GDM1 (cell line): ENCODE measurements at places on chromosomes 12 and 14.

- DNase-seq = no peak
These were observed 16.4 kb upstream of the ARID4A start for GRCh38 chr14:58281969-58282368.

- DNase-seq = no peak
These were observed 52.9 kb downstream of the EGLN3 start for GRCh38 chr14:33897878-33898535.

DNA sequence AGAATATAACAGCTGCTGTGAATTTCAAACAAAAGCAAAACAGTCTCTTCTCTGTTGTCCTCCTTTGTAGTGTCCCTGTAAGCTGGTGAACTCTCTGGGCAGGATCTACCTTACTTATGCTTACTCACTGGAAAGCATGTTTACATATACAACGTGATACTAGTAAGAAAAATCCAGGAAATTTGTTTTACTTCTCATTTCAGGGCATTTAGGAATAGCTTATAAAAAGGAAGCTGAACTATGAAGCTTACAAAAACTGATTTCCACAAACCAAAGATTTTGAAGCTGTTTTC is 311.0 kb downstream of the NOVA1 start:
- no peak for DNase-seq

DNA sequence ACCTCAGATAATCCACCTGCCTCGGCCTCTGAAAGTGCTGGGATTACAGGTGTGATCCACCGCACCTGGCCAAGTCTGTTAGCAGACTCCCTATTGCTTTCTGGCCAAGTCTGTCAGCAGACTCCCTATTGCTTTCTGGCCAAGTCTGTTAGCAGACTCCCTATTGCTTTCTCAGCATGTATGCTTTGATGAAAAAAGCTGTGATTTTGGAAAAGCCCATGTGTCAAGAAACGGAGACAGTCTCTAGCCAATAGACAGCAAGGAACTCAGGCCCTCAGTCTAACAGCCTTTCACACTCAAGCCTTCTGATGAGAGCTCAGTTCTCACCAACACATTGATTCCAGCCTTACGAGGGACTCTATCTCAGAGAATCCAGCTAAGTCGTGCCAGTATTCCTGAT is 158.8 kb upstream of the KRR1 start:
- DNase-seq = no peak

DNA sequence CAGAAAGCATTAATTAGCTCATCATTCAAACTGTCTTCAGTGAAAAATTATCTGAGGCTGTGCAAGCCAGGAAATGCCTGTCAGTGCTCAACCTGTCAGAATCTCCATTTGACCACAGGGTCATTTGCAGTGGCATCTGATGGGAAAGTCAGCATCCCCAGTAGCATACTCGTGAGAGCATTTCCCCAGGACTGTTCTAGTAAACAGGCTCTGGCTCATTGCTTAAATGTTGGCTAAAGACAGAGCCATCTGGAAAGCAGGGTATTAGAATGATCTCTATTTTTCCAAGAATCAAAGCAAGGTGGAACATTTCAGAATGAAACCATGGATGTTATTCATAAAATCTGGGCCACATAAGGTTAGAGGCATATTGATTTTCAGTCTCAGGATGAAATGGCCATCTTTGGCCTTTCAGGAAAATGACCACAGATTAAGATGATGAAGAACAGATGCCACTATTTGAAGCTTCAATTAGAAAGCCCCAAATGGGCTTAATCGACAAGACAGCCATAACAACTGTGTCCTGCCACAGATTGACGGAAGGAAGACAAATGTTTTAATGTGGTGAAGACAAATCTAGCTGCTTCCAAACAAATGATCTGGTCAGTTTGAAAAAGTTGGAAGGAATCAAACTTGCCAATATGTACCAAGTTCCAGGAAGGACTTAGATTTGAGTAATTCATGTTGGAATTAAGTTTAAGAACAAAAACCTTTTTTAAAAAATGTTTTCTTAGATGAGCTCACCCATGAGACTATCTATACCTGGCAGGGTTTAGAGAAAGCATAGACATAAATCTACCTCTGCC is 94.0 kb upstream of the FAR2 start:
- no peak for DNase-seq

GRCh38 chr12:48999371-49000131 is at the start of gene DDN:
DDN (minus strand) TSS chr12:48999375; CDS start chr12:48999287, 88 bp downstream.
- peak; percentile 53 for DNase-seq

- no peak for DNase-seq
These were observed 72.7 kb downstream of the SAMD4A start for GRCh38 chr14:54639611-54640010.

DNA sequence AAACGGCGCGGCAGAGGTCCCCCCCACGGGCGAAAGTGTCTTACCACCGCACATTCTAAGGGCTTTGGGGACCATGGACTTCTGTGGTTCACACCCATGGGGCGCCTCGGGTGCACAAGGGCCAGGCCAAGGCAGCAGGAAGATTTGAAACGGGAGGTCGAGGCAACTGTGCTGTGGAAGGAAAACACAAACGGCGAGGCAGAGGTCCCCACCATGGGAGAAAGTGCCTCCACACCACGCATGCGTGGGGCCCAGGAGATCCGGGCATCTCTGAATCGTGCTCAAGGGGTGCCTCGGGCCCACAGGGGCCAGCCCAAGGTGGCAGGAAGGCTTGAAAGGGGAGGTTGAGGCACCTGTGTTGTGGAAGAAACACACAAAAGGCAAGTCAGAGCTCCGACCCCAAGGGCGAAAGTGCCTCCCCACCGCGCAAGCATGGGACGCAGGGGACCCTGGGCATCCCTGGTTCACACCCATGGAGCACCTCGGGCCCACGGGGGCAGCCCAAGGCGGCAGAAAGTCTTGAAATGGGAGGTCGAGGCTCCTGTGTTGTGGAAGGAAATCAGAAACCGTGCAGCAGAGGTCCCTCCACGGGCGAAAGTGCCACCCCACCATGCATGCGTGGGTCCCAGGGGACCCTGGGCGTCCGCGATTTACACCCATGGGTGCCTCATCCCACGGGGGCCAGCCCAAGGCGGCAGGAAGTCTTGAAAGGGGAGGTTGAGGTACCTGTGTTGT is 371.0 kb downstream of the ALG10 start:
- DNase-seq = no peak

- peak; percentile 21 for DNase-seq
These were observed 832 bp upstream of the CACNA2D4 start for GRCh38 chr12:1919284-1919683.
